ENCODE measurements at places on chromosomes 12 and 14.

- peak; percentile 71 for DNase-seq
These were observed 9.8 kb upstream of the HSP90AA1 start for GRCh38 chr14:102096569-102097188.

GRCh38 chr12:93737457-93738198 lies 60.5 kb downstream of the CRADD start:
- no peak for DNase-seq

- peak; percentile 15 for DNase-seq
These were observed 1.0 kb downstream of the NAA25 start for GRCh38 chr12:112107306-112108201.

DNA sequence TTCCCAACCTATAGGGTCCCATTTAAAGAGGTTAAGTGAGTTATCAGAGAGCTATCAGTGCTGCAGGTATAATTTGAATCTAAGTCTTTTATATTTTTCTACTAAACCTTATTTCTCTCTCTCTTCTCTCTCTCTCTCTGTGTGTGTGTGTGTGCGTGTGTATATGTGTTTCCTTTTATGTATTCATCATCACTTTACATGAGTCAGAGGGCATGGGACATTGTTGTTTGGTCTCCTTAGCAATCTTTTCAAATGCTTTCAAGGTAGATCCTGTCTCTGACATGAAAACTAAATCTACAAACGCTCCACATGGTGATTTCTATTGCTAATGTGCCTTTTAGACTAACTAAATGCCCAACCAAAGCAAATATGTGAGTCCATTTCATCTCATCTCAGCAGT lies 459.7 kb downstream of the BTG1 start:
- DNase-seq, result peak; percentile 26

DNA sequence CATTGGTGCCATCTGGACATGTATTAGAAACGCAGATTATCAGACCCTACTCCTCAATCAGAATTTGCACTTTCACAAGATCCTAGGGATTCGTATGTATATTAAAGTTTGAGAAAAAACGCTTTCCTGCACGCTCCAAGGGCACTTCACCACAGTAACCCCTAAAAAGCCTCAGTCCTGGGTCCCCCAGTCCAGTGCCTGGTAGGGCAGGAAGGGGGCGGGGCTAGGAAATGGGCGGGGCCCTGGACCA lies 369 bp downstream of the DEPDC4 start:
- DNase-seq, result peak; percentile 90

DNA sequence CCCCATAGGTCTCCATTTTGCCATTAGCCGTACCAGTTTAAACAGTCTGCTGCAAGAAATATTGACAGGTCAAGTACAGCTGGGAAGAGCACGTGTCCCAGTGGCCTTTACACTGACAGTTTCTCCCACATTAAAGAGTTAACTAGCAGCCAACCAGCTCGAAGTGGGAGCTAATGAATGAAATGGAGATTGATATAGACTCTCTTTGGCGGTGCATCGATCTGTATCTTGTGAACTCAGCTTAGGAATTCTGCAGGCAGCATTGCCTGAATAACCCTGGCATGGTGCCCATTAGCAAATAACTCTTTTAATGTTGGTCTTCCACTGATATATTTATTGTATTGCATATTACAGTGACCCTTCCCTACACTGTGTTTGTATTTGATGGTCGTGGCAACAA lies 319.4 kb downstream of the EGLN3 start:
- no peak for DNase-seq

All from activated CD4-positive, alpha-beta T cell treated with anti-CD3 and anti-CD28 coated beads for 4 hours (primary cell).